ENCODE measurements at places on chromosomes 4 and X.

- no peak for DNase-seq
These were observed 1616.1 kb downstream of the C4orf33 start for GRCh38 chr4:130712038-130712437.

- DNase-seq, result no peak
These were observed 1067.7 kb upstream of the PABPC4L start for GRCh38 chr4:135269125-135269890.

DNA sequence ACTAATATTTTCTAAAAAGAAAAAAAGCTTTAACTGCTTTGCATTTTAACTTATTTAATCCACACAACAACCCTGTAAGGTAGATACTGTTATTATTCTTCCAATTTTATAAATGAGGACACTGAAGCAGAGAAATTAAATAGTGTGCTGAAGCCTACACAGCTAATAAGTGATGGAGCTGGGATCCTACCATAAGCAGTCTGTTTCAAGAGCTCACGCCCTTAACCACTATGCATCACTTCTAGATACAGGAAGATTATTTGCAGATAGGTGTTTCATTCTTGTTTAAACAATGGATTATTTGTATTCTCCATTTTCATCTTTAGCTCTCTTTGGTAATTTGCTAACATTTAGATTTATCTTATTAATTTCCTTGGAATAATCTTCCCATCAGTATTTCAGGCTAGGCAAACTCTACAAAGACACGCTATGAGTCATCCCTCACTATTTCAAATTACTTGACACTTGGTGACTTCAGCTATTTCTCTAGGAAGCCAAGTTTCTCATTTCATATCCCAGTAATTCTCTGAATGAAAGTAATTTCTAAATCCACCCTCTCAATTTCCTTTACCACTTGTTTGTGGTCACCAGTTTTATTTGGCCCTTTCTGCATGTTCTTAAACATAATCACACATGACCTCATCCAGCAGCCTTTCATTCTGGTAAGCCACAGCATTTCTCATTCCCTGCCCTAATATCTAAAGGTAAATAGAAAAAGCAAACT, 67.3 kb downstream of the ASB9 start:
- no peak for DNase-seq

GRCh38 chr4:162163892-162164759, at the start of gene FSTL5:
Gene FSTL5 (minus strand): TSS chr4:162164000. CDS start chr4:162111396, 52,604 bp downstream.
- DNase-seq, result peak; percentile 58

DNA sequence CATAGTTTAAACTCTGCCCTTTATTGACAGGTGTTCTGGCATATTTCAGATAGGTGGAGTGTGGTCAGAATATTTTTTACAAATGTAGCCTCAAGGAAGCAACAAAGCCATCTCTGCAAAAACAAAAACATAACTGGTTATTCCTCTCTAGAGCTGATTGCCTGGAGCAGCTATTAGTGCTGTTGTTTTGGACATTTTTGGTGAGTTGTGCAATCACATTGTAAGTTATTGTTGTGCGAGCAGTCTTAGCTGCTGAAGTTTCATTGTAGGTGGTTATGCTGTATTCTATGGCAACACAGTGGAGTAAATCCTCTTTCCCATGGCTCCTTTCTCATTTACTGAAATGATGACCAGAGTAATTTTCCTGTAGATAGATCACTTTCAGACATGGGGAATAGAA, 1413.0 kb downstream of the PCDH7 start:
- no peak for DNase-seq

- DNase-seq, result no peak
These were observed 60.7 kb upstream of the RAPGEF2 start for GRCh38 chr4:159042097-159042605.

DNA sequence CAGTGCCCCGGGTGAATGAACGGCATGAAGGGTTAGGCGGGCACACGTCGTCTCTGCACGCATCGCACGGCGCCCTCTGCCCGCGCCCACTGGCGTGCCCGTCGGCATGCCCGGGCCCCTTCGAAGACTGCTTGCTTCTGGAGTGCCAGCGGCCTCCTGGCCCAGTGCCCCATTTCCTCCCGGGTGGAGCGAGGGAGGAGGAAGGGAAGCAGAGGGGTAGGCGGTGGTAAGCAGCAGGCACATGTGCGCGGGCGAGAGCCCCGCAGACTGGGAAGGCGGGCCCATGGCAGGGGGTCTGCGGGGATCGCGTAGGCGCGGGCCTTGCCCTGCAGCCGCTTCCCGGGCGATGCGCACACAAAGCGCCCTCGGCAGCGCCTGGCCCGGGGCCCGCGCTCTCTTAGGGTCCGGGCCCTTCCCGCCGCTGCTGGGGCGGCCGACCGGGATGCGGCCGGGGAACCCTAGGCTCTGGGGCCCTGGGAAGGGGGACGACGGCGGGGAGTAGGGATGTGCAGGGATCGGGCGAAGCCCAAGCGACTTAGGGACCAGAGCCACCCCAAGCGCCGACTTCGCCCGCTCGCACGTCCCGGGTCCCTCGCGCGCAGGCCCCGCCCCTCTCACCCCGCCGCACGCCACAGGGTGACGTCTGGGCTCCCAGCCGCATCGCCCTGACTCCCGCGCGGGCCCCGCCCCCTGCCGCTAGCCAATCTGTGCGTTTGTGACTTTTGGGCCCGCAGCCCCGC, 866 bp upstream of the EMD start:
- DNase-seq, result peak; percentile 34

DNA sequence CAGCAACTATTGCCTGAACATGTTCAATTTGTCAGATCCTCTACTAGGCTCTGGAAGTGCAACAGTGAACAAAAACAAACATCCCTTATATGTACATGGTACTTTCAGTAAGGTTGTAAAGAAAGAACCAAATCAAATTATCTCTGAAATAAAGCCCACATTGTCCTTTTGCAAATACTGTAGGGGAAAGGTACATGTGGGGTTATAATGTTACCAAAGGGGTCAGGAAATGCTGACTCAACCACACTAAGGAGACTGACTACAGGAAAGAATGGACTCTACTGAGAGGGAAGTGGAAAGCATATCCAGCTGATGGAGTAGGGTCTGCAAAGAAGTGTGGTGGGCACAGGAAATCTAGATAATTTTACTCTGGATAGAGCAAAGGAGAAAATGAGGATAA, 61.5 kb downstream of the PCDH18 start:
- DNase-seq, result no peak

- no peak for DNase-seq
These were observed 850.6 kb downstream of the CENPC start for GRCh38 chr4:66694739-66695138.

- DNase-seq, result no peak
These were observed 89.3 kb downstream of the MAD2L1 start for GRCh38 chr4:119977076-119977940.

GRCh38 chr4:16794816-16795445, 103.5 kb downstream of the LDB2 start:
- peak; percentile 31 for DNase-seq

DNA sequence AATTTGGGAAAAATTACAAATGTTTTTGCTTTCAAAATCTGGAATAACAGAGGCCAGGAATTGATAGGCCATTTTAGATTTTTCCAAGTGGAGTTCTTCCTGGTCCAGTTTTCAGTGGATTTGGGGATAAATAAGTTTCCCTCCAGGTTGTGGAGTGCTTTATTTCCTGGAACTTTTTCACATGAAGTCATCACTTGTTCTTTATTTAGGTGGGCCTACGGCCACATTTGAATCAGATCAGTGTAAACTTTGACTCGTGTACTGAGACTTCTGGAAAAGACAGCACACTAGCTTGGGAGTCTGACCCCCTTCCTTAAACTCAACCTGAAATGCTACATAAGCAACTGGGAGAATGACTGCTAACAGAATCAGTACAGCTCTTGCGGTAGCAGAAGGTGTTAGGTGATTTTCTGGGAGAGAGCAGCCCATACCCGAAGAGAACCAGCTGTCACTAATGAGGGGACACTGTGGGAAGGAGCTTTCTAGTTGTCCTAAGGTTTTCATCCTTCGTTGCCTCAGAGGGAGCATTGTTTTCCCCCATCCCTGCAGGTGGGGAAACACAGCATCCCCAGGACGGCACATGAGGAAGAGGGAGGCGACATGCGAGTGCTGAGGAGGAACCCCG, 235.2 kb upstream of the FAT1 start:
- no peak for DNase-seq

DNA sequence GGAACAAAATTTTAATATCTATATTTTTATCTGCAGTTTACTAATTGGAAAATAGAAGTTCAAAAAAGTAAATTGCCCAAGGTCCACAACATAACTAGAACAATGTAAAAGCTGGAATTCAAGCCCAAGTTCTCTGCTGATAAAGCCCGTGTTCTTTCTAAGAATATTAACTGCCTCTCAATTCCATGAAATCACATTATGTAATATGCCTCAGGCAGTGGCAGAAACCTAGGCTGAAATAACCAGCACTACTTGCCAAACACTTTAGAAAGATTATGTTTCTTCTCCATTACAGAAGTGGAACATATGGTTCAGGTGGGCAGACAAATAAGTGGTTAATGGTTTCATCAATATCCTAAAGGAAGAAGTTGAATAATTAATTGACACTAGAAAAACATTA, 56.7 kb upstream of the ADGRL3 start:
- DNase-seq, result no peak

DNA sequence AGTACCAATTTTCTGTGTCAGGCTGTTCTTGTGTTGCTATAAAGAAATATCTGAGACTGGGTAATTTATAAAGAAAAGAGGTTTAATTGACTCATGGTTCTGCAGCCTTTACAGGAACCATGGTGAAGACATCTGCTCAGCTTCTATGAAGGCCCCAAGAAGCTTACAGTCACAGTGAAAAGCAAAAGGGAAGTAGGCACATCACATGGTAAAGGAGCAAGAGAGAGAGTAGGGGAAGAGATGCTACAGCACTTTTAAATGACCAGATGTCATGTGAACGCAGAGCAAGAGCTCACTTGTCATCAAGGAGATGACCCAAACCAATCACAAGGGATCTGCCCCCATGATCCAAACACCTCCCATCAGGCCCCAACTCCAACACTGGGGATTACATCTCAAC, 174.3 kb downstream of the ATP10D start:
- DNase-seq, result no peak

- DNase-seq, result peak; percentile 27
These were observed 498 bp downstream of the RBMX start for GRCh38 chrX:136880003-136880451.

GRCh38 chrX:124634363-124634762, 288.0 kb downstream of the SH2D1A start:
- no peak for DNase-seq

GRCh38 chr4:146029939-146030710, 91.5 kb upstream of the ZNF827 start:
- no peak for DNase-seq

DNA sequence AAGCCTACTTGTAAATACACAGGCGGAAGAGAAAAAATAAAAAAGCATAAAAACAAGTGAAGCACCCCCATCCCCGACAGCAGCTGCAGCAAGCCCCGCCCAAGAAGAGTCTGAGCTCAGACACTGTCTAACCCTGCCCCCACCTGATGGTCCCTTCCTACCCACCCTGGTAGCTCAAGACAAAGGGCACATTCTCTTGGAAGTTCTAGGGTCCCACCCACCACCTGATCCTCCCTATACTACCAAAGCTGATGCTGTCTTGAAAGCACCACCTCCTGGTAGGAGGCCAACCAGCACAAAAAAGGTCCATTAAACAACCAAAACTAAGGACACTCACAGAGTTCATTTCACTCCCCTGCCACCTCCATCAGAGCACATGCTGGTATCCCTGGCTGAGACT, 308.2 kb downstream of the KLHL13 start:
- no peak for DNase-seq

- no peak for DNase-seq
These were observed 1.8 kb downstream of the CPZ start for GRCh38 chr4:8594097-8595038.

DNA sequence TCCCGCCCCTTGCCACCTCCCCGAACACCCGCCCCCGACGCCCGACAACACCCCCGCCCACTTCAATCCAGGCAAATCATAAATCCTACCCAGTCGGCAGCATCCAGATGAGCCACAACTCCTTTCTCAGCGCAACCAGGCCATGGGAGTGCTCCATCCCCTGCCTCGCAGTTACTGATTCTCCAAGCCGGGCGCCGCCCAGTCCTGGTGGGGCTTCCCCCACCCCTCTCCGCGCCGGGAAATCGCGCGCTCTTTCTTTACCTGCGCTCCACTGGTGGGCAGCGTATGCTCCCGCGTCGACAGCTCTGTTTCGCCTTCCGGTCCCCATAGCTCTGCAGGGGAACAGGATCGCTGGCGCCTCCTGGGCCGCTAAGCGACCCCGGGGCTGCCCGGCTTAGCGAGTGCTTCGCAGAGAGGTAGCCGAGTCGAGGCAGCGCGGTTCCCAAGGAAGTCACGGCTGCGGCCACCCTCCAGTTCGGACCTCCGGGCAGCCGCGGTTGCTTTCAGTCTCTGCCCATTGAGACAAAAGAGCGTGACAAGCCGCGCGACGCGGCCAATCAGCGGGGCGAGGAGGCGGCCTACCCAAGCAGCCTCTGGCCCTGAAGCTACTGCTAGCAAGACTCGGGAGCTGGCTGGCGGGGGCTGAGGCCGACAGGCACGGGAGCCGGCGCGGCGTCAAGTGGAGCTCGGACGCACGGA, 43.7 kb upstream of the TMSB15B start:
- DNase-seq, result peak; percentile 68

GRCh38 chrX:130340271-130340670, 552 bp downstream of the SLC25A14 start:
- DNase-seq, result no peak

GRCh38 chr4:78949735-78950134, 10.5 kb upstream of the PAQR3 start:
- DNase-seq, result no peak

GRCh38 chrX:84078991-84079390, 109.0 kb downstream of the RPS6KA6 start:
- DNase-seq, result no peak

DNA sequence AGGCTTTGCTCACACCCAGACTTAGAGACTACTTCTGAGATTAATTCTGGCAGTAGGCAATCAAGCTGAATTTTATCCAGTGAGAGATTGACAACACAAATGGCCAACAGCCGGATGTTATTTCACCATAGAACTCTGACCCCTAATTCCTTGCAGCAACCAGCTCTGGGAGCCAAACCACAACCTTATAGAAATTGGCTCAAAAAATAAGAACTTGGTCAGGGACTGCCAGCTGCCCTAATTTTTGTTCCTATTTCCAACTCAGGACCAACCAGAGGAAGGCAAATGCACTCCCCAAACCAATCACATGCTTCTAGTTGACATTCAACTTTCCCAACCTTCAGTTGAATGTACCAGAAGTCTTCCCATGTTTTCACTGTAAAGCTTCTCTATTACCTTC, 269.7 kb downstream of the HS3ST1 start:
- no peak for DNase-seq

DNA sequence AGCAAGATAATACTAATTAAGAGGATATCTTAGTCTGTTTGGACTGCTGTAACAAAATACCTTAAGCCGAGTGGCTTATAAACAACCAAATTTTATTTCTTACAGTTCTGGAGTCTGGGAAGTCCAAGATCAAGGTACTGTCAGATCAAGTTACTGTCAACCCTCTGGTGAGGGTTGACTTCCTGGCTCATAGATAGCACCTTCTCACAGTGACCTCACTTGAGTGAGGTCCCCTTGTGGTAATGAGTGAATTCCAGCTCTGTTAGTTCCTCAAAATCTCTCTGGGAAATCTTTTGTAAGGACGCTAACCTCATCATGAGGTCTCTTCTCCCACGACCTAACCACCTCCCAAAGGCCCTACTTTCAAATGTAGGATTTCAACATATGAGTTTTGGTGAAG, 36.9 kb upstream of the ADGRA3 start:
- DNase-seq, result no peak

GRCh38 chr4:153063490-153063889, 127.4 kb downstream of the FHDC1 start:
- DNase-seq, result no peak
